ENCODE measurements at places on chromosomes 5 and 9.
A peak's percentile ranks its signal among the peaks of the same experiment; 100 is the strongest.

DNA sequence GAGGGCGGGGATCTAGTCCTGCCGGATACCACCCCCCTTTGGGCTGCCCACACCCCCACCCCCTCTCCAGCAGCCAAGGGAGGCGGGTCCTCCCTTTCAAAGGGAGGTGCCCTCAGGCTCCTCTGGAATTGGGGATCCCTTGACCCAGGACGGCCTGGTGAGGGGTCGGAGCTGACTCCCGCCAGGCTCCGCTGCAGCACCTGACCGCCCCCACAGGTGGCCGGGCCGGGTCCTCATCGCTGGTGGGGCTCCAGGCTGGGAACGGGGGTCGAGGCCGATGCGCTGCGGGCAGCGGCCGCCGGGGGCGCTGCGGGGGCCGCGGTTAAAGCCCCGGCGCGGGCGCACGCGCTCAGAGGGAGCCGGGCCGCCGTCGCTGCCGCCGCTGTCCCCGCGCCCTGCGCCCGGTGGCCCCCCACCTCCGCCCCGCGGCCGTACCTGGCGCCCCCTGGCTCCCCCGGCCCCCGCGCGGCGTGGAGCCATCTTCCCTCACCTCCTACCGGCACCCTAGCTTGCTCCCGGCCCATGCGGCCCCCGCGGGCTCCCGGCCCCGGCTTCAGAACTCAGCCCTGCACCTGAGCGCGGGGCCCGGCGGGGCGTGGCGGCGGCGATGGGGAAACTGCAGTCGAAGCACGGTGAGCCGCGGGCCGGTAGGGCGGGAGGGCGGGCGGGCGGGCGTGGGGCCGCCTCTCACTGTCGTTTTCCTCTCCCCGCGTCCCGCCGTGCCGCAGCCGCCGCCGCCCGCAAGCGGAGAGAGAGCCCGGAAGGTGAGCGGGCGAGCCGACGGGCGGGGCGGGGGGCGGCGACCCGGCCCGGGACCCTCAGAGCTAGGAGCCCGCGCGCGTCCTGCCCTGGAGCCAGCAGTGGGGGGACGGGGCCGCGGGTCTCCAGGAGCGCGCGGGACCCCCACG lies at the start of gene NKD2:
TSS of gene NKD2 (plus strand) at position 352 of the 908 bp plus-strand sequence. CDS start at position 608, 256 bp downstream.
- DNase-seq = no peak

DNA sequence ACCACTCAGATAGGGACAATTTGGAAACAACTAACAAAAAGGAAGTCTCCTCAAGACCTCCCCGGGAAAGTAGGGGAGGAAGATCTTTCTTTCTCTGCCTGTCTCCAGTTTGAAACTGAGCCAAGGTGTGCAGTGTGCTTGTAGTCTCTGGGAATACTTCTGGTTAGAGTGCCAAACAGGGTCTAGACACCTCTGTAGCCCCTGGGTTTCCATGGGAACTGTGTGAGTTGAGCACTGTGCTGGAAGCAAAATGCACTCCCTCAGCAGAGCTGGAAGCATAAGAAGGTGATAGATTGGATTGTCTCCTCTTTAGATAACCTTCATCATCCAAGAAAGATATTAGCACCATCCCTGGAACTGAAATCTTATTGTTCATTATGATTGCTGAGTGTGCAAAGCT lies 129.2 kb upstream of the TNPO1 start:
- DNase-seq = no peak

DNA sequence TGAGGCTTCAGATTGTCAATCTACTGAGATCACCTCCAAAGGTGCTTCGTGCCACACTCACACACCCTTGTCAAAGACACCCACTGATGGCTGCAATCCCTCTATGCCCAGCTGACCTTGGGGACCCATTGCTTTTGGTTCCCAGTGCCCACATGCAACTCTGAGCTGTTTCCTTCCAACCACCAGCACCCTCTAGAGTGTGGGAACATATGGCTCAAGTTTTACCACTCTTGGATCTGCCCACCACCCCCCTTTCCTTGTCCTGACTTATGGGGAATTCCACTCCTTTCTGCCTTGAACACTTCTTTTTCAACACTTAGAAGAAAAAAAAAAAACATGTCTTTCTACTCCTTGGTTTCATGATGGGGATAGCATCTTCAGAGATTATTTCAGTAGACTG lies 360.2 kb downstream of the ENC1 start:
- no peak for DNase-seq

GRCh38 chr9:128910906-128911305 lies 9.9 kb upstream of the PHYHD1 start:
- DNase-seq = no peak

GRCh38 chr5:157502143-157502647 lies 42.2 kb downstream of the NIPAL4 start:
- DNase-seq = no peak

- no peak for DNase-seq
Measured at GRCh38 chr5:32574540-32575175, 10.7 kb upstream of the SUB1 start.

DNA sequence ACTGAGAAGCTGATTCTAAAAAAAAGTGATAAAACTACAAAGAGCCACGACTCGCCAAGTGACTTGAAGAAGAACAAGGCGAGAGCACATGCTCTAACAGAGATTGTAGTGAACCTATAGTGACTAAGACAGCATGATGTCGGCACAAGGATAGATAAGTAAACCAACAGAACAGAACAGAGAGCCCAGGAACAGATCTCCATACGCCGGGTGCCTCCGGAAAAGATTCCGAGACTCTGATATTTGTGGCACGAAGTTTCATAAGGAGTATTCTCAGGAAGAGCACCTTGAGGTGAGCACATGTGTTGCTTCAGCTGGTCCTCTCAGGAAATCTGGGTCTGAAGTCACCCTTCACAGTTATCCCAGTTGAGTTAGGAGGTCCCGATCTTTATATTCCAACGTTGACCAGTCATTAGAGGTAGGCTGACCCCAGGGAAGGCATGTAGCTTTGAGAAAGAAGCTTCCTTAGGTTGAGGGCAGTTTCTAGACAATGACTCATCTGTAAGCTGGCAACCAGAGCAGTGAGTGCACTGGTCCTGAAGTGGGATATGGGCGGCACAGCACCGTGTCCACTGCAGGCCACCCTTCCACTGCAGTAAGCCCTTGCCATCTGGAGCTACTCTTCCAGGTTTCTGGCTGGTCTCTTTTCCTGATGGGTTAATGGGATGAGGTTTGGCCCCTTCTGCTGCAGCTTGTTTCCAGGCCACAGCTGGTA lies 13.6 kb upstream of the CLK4 start:
- no peak for DNase-seq

GRCh38 chr5:132261881-132262845 lies 4.7 kb downstream of the PDLIM4 start:
- no peak for DNase-seq

DNA sequence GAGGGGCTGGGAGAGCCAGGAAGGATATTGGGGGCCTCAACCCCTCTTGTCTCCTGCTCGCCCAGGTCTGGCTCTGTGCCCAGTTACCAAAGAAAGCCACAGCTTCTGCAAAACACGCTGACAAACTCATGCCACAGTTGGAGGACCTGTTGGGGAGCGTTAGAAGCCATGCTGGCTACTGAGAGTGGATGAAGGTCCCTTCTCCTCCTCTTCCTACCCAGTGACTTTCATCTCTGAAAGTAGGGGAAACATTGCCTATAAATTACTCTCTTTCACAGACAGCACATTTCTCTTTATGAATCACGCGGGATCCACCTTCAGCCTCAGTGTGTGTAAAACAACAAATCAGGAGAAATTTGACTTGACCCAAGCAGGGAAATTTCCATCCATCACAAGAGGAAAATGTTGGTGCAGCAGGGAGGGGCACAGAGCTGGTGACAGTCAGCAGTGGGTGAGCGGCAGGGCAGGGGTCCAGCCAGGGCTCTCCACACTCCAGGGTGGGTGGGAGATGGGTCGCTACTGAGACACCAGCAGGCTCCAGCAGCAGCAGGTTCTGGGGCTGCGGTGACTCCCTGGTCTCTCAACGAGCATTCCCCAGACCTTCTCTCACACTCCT lies 181.9 kb downstream of the FGF18 start:
- DNase-seq = no peak

DNA sequence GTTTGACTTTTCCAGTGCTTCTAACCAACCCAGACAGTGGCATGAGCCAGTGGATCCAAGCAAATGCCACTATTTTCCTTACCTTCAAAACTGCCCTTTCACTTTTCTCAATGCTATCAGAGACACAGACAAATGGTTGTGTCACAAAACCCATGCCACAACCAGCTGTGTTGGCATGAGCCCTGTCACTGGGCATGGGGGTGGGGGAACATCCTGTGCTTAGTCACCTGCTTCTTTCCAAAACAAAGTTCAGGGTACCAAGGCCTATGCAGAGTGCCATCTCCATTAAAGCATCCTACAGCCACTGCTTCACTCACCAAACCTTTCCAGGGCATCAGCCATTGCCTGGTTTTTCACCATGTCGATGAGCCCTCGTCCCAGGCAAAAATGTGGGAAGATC lies 30.1 kb downstream of the NIPSNAP3B start:
- DNase-seq = no peak

DNA sequence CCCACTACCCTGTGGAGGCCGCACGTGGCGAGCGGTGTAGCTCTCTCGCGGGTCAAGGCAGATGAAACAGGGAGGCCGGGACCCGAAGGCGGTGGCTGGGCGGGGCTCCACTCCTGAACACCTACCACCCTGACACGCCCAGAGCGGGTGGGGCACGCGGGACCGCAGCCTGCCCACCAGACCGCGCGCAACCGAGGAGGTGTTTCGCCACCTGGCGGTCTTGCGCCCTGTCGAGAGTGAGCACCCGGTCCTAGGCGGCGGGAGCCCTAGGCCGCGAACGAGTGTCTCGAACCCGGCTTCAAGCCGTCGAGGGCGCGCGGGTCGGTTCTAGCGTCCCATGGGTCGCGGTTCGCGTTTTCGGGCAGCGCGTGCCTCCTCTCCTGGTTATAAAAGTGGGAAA lies 2.2 kb upstream of the EXOSC3 start:
- DNase-seq = no peak

- DNase-seq = no peak
Measured at GRCh38 chr9:72023596-72023995, 36.8 kb downstream of the C9orf57 start.

DNA sequence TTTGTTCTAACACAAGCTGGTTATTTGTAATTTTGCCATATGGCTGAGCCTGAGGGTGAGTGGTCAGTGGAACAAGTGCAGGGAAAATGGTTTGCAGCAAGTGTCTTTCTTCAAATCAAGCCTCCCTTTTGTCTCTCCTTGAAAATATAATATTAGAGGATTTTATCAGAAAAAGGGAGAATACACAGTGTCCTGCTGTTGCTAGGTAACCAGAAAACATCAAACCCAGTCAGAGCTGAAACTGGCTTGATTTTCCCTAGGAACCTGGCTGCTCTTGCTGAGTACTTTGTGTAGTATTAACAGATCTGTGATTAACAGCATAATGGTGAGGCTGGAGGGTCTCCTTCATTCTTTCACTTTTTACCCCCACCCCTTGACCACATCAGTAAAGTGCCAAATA lies 314.0 kb downstream of the ARHGEF28 start:
- no peak for DNase-seq

DNA sequence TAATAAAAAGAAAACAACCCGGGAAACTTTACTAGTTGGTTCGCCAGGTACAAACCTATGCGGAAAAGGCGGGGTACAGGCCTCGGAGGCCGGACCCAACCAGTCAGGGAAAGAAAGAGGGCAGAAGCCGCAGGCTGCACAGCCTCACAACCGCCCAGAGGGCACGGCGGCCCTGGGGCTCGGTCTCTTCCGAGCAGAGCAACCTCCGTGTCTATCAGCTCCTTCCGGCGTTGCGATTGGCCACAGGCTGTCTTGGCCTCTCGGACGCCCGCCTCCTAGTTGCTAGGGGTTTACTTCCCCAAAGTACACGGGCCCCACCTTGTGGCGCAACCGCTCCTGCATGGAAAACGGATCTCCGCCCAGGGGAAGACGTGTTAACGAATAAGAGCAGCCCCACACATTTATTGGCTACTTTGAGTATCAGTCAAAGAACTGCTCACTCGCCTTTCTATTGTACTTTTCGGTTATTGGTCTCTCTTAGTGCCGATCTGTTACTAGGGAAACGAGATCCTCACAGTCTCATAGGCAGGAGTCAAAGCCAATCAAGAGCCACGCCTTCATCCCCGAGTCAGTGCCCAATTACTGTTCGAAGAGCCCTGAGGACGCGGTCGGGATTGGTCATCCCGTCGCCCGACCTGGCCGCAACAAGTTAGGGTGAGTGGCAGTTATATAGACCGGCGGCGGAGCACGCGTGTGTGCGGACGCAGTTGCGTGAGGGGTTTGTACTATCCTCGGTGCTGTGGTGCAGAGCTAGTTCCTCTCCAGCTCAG lies at the start of gene G3BP1:
TSS of gene G3BP1 (plus strand) at position 696 of the 770 bp plus-strand sequence. CDS start 14,667 bp downstream, outside the sequence.
- peak; percentile 97 for DNase-seq

- no peak for DNase-seq
Measured at GRCh38 chr5:135950611-135951010, 4.2 kb downstream of the LECT2 start.

DNA sequence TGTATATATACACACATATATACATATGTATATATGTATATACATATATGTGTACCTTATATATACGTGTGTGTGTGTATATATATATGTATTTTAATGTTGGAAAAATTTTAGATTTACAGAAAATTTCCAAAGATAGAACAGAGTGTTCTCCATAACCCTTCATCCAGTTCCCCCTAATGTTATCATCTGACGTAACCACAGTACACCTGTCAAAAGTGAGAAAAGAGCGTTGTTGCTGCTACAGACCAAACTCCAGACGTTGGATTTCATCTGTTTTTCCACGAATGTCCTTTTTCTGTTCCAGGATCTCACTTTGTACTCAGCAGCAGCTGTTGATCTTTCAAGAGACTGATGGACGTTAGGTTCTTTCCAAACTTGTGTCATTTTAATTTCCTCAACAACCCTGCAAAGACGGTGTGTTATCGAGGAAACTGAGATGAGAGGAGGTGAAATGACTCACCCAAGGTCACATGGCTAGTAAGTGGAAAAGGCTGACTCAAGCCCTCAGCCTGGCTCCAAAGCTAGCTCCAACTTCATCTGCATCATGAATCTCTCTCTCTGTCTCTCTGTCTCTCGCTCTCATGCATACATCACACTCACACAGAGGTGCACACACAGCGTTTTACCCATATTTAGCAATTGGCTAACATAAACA lies 17.0 kb upstream of the NTNG2 start:
- no peak for DNase-seq

- DNase-seq = no peak
Measured at GRCh38 chr5:67510204-67510603, 313.6 kb upstream of the CD180 start.

- DNase-seq = no peak
Measured at GRCh38 chr5:35158622-35159369, 71.5 kb downstream of the PRLR start.

DNA sequence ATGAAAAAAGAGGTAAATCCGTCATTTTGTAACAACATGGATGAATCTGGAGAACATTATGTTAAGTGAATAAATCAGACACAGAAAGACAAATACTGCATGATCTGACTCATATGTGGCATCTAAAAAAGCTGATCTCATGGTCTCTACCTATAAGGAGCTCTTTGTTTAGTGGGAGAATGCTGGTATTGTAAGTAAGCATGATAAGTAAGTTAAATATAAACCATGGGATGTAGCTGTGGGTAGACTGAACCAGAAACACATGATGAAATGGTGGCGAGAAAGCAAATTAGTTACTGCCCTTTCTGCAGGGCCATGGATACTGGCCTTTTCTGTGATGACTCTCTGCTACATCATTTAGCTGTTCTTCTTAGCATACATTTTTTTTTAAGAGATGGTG lies 66.4 kb upstream of the RUSC2 start:
- no peak for DNase-seq

All from activated naive CD4-positive, alpha-beta T cell (primary cell).